ENCODE measurements at places on chromosomes 2 and 18.

- DNase-seq, result no peak
Observed at GRCh38 chr2:1367601-1368000, 45.7 kb upstream of the TPO start.

DNA sequence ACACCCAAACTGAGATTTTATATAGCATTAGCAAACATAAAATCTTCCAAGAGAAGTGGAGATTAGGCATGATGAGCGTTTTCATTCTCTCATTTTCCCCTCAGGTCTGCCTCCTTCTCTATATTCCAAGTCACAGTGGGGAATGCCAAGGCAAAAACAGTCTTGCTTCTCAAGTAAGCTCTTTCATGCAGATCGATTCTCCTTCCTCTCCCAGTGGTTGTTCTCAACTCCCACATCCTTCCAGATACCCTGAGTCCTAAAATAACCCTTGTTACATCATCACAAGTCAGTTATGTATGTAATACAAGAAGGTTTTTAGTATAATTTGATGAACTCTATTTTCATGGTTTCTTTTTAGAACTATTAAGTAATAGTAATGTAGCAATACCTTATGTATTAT lies 150.6 kb downstream of the TXNL1 start:
- no peak for DNase-seq

DNA sequence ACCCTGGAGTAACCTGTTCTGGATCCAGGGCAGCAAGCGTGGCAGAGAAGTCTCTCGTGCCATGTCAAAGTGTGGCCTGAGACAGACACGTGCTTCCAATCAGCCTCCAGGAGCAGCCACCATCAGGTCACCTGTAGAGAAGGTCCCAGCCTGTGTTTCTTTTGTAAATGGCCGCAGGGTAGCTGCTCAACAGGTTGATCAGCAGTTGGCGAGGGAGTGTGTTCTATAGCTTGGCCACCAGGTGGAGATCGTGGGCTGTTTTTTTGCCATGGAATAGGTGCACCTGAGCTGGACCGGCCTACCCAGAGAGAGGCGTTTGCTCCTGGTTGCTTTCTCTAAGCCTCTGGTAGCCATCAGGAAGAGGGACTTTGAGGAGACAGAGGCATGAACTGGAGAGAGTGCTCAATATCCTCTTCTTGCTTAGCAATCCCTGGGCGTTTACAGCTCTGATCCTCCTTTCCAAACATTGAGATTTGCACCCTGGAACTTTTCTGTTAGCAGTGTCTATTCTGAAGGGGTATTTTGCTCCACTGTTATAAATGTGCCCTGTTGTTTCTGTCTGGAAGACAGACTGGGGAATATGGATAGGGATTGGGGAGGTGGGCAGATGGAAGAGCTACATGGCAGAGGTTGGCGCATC lies 34.2 kb upstream of the EN1 start:
- no peak for DNase-seq

DNA sequence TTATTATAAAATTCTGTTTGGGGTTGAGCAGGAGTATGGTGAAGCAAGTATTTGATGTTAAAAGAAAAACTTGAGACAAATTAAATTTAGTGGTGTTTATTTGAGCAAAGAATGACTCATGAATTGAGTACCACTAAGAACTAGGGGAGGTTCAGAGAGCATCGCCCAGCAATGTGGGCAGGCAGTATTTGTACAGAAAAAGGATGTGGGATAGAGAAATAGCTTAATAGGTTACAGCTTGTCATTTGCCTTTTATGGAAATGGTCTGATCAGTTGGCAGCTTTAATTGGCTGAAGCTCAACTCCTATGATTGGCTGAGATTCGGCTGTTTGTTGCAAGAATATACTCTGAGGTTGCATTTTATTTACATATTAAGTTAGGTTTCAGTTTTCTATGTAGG lies 68.2 kb downstream of the LRATD1 start:
- no peak for DNase-seq

DNA sequence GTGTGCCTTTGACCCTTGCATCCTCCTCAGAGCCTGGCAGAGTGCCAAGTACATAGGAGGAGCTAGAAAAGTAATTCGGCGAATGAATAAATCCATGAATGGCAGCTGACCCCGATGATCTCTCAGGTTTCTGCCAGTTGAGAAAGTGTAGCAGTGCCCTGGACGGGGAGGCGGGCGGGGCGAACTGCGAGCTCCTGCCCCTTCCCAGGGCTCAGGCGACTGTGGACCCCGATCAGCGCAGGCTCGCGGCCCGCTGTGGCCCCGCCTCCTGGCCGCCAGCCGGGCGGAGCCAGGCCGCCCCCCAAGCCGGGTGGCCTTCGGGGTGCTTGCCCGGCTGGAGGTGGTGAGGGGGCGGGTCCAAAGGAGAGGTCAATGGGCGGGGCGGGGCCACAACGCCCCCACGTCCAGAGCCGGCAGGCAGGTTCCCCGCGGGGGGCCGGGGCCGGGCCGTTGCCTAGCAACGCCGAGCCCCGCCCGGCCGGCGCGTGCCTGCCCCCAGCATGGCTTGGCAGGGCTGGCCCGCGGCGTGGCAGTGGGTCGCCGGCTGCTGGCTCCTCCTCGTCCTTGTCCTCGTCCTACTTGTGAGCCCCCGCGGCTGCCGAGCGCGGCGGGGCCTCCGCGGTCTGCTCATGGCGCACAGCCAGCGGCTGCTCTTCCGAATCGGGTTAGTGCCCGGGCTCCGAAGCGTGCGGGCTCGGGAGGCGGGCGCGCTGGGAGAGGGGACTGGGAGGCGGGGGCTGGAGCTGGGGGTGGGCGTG lies 30.6 kb upstream of the TMBIM1 start:
- no peak for DNase-seq

DNA sequence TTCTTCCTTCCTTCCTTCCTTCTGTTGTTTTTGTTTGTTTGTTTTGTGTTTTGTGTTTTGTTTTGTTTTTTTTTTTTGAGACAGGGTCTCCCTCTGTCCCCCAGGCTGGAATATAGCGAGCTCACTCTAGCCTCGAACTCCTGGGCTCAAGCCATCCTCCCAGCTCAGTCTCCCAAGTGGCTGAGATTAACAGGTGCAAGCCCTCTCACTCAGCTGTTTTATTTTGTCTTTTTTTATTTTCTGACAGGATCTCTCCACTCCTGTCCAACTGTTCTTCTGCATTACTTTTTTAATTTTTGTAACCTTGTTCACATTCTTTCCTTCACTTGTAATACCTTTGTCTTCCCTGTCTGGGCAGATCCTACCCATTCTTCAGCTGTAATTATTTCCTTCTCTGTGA lies 23.6 kb downstream of the MAP3K20 start:
- DNase-seq, result no peak

GRCh38 chr18:48868468-48869466 lies 82.0 kb downstream of the SMAD7 start:
- no peak for DNase-seq

DNA sequence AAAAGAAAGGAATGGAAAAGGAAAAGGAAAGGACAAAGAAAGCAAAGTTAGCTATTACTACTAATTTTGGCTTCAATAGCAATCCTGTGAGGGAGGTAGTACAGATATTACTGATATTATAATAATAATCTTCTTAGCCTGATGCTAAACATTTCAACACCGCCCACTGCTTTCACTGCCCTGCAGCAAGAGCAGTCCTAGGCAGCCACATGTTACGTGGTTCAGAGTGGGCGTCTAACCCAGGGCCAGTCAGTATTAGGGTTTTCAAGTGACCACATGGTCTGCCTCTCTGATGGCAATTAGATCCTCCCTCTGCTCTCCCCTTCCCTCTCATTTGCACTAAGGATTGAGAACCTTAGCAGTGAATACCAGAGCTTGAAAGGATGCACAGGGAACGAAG lies 83.7 kb upstream of the ZNF397 start:
- DNase-seq, result no peak

- no peak for DNase-seq
Observed at GRCh38 chr2:67642046-67642382, 244.9 kb downstream of the ETAA1 start.

GRCh38 chr18:77063260-77063659 lies 69.3 kb downstream of the MBP start:
- no peak for DNase-seq

DNA sequence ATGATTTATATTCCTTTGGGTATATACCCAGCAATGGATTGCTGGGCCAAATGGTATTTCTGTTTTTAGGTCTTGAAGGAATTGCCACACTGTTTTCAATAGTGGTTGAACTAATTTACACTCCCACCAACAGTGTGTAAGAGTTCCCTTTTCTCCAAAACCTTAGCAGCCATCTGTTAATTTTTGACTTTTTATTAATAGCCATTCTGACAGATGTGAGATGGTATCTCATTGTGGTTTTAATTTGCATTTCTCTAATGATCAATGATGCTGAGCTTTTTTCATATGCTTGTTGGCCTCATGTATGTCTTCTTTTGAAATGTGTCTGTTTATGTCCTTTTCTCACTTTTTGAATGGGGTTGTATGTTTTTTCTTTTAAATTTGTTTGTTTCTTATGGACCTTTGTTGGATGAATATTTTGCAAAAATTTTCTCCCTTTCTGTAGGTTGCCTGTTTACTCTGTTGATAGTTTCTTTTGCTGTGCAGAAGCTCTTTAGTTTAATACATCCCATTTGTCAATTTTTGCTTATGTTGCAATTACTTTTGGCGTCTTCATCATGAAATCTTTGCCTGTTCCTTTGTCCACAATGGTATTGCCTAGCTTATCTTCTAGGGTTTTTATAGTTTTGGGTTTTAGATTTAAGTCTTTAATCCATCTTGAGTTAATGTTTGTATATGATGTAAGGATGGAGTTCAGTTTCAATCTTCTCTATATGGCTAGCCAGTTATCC lies 119.7 kb upstream of the XIRP2 start:
- no peak for DNase-seq

DNA sequence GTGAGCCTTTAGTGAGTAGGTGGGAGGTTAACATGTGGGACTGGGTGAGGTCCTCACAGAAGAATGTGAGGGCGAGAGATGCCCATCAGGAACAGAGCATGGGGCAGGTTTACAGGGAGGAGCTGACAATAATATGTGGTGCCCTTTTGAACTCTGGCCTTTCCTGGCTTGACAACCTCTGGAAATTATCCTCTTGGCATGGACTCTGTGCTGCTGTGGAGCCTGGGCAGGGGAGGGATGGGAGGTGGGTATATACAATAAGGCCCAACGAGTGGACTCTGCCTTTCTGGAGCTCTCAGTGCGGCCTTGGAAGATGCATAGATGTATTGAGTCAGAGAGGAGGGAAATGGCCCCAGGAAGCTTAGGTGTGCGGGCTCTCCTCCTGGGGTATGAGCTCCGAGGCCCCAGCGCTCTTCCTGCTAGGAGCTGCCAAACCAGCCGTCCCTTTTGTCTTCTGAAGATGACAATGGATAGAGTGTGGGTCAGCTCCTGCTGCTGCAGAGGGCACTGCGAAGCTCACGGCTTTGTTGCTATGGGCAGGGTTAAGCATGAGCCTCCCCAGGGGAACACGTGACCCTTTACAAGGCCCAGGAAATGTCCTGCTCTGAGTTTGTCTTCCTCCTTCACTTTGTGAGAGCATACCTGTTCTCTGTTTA lies 8.7 kb upstream of the PSD4 start:
- DNase-seq, result no peak

DNA sequence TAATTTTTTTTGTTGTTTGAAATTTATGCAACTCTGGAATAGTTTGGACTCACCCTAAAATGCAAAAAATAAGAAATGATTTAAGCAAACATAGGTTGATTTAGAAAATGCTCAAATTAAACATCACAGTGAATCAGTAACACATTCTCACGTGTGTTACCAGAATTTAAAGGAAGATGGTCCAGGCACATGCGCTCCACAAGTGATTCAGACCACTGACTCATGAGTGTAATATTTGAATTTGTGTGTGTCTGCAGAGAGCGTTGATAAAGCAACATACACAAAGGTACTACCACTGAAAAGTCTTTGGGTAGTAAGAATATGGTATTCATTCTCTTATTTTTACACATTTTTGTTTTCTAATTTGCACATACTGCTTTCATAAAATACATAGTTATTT lies 7.9 kb downstream of the SS18 start:
- no peak for DNase-seq

DNA sequence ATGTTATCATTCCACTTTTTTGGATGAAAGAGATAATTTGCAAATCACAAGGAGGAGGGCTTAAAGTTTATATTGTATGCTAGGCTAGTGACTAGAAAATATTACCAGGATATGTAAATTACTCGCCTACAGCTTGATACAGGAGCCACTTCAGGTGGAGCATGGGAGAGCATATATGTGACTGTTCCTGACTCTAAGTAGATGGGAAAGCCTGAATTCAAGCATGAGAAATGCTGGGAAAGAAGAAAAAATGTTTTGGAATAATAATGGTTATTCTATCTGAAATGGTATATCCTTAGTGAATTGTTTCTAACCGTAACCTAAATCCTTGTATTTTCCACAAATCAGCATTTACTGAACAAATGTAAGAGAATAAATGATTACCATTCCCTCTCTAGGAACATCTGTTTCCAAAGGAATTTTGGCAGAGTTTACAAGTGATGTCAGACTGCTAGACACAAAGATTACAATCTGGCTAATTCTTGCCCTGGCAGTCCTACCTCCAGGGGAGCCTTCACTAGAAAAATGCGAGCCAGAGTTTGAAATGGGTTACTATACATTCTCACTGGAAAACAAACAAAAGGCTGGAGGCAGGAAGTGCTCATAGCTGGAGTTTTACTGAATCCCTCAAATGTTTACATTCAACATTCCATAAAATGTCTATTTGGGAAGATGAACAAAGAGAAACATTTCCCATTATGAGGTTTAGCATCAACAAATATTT lies 129.4 kb upstream of the MAPRE2 start:
- peak; percentile 34 for DNase-seq

DNA sequence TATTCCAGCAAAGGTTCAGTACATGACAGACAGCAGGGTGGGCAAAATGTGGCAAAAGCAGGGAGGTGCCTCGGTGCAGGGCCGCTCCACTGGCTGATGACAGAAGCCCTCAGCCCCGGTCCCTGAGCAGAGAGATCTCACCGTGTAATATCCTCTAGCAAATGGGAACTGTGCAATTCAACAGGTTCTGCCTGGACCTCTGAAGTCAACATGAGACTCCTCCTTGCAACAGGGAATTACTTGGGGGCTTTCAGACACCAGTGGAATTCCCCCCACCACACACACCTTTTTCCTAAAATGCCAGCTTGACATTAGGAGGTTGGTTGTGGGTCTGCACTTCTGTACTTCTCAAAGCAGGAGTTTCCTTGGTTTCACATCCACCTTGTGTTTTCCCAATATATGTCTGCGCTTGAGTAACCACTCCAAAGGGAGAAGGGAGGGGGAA lies 50.8 kb downstream of the SPRED2 start:
- no peak for DNase-seq

- no peak for DNase-seq
Observed at GRCh38 chr2:10864861-10865636, 46.7 kb upstream of the KCNF1 start.

DNA sequence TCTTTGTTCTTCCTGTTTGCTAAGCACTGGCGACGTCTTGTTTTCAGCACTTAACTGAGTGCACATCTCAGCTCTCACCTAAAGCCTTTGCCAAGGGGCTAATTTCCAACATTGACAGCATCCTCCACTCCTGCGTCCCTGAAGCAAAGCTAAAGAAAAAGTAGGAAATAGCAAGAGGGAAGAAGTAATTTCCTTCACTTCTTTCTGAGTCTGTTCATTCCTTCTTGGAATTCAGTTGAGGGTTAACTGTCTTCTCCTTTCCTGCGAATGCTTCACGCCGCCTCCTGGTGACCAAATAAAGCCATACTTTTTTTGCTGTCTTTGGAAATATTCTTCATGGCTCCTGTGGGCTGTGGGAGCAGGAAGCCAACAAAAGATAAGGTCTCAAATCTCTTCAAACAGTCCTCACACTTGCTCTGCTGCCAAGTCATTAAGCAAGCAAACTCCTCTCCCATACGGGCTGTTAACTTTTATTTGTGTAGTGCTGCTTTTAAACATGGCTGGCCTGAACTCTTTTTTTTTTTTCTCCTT lies 100.9 kb downstream of the DPP10 start:
- no peak for DNase-seq

All from AG09309 (cell line).